DND-41 (cell line): ENCODE measurements at places on chromosomes 1 and 21.
A peak's percentile ranks its signal among the peaks of the same experiment; 100 is the strongest.

DNA sequence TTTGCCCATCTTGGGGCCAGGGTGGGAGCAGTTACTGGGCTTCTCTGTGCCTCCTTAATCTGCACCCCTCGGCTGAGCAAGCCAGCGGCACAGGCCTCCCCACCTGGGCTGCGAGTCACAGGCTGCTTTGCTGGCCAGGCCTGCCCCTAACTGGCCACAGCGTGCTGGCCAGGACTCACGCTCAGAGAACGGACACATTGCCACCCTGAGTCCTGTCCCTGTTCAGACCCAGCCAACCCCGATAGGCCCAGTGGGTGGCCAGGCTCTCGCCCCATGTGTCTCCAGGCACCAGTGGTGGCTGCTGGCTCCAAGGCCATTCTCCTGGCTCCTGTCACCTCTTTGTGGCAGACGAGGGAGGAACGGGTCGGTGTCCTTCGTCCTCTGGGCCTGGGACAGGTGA is 61.3 kb downstream of the MORN1 start:
- no peak for DNase-seq

DNA sequence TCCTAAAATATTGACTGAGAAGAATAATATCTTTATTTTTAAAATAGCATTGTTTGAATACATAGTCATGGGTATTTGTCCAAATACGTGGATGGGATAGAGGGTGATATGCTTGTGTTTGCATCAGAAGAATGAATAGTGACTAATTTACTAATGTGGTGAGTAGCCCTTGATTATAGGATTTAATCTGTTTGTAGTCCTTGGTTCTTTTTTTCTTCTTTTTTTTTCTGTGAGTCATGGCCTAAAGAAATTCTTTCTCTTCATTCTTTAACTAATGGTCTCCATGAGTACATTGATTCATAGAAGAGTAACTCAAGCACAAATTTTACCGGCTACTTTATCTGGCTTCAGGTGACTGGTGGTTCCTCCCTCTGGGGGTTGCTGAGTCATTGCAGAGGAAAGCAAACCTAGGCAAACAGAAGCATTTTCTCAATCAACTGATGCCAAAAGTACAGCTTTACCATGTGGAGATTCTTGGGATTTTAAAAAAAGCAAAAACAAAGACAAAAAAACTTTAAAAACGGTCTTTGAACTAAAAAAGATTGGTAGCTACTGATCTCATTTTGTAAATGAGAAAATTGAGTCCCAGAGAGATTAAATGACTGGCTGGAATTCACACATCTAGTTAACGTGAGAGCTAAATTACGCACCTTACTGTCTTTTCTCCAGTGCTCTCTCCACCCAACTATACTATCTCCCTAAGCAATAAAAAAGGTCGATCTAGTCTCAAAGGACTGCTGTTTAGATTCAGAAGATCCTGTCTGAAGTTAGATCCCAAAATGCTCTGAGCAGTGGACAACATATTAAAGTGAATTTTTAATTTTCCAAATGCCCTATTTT is 40.5 kb downstream of the AK5 start:
- DNase-seq = no peak

GRCh38 chr1:170640581-170640980 is 23.4 kb upstream of the PRRX1 start:
- DNase-seq = peak; percentile 80

DNA sequence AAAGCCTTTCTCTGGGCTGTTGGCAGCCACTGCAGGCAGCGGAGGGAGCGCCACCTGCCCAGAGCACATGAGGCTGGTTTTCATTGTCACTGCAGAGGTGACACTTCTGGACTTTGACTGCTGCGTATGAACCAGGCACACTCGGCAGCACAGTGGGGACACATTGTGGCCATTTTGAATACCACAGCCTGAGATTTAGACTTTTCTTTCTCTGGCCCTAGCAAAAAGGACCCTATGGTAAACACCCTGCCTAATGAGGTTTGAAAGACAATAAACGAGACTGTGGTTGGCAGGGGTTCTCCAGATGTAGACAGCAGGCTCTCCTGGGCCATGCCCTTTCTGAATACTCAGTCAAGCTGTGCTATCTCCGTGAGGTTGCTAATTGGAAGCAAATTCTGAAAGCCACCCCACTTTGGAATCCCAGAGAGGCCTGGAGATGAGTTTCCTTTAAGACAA is 12.0 kb upstream of the KCNE2 start:
- DNase-seq = peak; percentile 60

DNA sequence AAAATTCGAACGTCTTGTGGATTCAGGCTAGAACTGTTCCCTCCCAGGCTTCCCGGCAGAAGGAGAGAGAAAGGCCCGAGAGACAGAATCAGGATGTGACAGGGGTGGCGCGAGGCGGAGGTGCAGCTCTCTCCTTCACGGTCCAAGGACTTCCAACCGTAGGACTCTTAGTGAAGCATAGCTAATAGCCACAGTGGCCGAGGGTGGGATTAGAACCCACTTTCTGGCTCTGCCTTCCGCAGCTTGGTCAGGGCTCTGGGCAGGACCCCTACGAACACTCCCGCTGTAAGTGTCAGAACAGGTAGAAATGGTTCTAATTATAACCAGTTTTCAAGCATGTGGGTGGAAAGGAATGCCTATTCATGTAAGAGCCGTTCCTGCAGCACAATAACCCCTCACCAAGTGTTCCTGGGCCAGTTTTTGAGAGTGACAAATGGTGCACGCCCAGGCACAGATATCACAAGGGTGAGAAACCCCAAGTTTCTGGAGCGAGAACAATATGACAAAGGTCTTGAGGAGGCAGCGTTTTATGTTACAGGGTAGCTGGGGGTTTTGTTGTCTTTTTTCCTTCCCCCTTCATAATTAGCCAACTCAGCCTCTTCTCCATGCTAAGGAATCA is 86.4 kb downstream of the SYF2 start:
- no peak for DNase-seq

GRCh38 chr1:21507511-21508270 is 1.5 kb upstream of the ALPL start:
- DNase-seq = no peak

DNA sequence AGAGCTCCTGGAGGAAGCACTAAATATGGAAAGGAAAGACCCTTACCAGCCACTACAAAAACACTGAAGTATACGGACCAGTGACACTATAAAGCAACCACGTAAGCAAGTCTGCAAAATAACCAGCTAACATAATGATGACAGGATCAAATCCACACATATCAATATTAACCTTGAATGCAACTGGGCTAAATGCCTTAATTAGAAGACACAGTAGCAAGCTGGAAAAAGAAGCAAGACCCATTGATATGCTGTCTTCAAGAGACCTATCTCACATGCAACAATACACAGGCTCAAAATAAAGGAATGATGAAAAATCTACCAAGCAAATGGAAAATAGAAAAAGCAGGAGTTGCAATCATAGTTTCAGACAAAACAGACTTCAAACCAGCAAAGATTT is 31.0 kb downstream of the C1orf185 start:
- DNase-seq = no peak

DNA sequence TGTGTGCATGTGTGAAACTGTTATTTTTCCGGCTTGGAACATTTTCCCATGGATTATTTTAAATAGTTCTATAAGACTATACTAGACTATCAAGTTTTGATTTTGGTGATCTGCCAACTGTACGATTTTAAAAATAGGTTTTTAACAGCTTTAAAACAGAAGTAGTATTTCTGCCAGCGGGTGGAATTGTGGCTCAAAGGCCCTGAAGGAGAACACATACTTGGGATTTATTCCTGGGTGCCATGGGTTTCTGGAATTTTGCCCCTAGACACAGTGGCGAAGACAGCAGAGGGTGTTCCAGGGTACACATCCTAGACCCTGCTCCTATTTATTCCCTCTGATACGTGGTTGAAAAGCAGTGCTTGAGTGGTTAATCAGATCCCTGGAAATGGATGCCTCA is 81.7 kb upstream of the IPO9 start:
- no peak for DNase-seq

DNA sequence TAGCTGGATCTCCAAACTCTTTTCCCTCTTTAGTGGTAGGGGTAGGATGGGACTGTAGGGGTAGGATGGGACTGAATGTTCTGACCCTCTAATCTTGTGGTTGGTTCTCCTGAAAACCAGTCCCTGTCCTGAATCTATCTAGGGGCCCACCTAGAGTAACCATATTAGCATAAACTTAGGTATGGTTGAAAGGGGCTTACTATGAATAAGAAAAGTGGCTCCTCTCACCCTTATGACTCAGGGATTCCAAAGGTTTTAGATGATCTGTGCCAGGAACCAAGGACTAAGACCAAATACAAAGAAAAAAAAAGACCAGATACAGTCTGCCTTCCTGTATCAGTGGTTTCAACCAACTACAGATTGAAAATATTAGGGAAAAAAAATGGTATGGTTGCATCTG is 28.9 kb downstream of the RNF2 start:
- no peak for DNase-seq

DNA sequence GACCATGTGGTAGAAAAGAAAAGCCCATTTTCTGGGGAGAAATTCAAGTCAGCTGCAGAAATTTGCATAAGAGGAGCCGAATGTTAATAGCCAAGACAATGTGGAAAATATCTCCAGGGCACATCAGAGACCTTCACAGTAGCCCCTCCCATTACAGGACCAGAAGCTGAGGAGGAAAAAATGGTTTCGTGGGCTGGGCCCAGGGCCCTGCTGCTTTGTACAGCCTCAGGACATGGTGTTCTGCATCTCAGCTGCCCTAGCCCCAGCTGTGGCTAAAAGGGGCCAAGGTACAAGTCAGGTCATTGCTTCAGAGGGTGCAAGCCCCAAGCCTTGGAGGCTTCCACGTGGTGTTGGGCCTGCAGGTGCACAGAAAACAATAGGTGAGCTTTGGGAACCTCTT is 108.3 kb downstream of the DMRTB1 start:
- no peak for DNase-seq

- peak; percentile 27 for DNase-seq
Measured at GRCh38 chr1:9687120-9687873, 35.8 kb downstream of the PIK3CD start.

DNA sequence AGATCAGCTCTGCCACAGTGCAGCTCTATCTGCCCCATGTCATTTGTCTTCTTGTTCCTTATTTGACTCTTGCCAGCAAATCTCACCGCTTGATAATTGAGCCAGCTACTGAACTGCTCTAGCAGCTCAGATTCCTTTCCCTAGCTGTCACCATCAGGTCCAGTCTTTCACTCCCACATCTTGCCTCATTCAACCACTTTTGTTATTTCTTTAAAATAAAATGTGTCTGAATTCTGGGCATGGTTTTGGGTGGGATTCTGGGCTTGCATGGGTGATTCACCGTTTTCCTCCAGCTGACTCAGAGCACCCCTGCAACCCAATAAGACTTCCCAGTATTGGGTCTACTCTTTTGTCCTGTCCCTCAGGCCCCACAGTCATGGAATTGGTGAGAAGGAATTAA is 215.7 kb downstream of the DSCAM start:
- DNase-seq = no peak

- DNase-seq = no peak
Measured at GRCh38 chr1:30061292-30062220, 661.8 kb downstream of the MATN1 start.

DNA sequence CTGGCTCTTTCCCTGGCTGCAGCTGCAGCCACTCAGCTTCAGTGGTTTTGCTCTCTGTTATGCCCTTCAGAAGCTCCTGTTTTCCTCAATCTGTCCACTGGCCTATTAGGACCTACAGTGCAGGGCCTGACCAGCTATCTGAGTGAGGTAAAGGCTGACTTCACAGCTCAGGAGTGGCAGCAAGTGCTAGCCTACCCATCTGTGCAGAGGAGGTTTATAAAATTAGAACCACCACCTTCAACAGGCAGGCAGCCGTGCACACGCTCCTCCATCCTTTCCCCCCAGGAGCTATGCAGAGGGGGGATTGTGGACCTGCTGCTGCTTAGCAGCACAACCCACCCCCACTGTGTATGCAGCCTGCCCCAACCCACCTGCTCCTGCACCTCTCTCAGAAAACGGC is 8.3 kb downstream of the ADAR start:
- no peak for DNase-seq

DNA sequence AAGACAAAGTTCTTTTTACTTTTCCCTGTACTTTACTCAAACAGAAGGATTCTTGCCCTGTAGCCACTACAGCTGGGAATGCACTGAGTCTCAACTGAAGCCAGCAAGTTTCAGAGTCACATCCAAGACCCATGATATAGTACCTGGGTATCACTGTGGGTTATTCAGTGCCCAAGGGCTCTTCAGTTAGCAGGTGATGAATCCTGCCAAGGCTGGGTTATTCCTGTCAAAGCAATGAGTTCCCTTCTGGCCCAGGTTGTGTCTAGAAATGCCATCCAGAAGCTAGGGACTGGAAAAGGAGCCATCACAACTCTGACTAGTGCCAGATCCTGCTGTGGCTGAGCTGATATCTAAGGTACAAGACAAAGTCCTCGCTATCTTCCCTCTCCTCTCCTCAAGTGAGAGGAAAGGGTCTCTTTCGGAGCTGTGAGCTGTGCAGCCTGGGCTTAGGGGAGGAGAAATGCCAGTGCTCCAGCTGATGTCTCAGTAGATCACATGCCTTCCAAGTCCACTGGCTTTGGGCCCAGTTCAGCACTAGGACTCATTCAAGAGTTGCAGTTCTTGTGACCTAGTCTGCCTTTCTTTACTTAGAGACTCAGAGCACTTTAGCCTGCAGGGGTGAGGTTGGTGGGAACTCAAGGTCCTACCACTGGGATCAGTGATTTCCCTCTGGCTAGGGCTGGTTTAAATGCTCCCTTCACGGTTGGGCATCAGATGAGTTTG is 369.4 kb downstream of the TBX15 start:
- DNase-seq = no peak

GRCh38 chr1:38083541-38083940 is 36.9 kb upstream of the POU3F1 start:
- no peak for DNase-seq

DNA sequence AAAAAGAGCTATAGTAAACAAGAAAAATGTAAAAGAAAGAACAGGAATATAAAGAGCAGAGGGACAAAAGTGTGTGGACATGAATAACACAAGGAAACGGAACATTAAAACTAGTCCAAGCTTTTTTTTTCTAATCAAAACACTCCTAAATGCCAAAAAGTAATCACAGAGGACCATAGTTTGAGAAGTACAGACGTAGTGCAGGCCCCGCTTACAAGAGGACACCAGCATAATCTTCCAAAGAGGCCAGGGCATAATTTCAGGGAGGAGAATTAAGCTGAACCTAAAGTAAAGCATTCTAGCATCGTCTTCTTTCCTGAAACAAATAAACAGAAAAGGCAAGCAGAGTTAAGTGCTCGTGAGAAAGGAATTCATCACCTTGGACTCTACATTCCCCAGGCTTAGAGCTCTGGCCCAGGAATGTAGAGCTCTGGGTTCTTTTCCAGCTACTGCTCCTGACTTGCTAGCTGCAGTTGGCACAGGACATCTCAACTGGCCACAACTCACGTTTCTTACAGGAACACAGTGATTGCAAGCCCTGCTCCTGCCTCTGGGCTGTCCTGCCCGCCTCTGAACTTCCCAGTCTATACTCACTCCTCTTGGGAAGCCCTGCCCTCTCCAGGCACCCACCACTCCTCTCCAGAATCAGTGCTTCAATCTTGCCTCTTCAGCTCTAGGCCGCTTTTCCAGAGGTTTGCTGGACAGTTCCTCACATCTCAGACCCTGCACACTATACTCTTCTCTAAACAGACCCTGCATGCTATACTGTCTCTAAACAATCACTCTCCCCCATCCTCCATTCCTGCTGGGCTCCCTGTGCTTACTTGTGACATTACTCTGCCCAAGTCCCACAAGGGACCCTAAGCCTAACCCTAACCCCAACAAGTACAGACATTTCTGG is 9.8 kb downstream of the RGS8 start:
- no peak for DNase-seq
